ENCODE measurements at places on chromosomes 2 and 18.

DNA sequence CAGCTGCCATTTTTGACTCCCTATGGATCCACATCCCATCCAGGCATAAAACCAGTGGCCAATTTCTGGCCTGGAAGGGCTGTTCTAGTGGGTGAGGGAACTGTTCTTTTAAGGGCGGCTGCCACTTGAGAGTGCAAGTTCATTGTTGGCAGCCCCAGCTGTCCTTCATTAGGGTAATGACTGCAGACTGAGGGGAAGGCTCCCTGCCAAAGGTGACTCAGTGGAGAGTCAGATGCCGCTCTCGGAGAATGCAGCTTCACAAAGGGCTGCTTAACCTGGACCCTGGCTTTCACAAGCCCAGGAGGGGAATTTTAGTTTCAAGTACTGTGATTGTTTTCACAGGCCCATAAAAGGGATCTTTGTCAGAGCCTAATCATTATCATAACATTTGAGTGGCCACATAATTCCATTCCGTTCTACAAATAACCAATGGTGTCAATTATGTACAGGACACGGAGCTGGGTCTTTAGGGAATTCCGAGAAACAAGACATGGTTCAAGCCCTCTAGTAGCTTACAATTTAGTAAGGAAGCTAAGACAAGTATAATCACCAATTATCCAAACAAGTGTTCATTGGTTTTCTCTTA is 235.7 kb downstream of the CDCA7 start:
- DNase-seq, result peak; percentile 98

- no peak for DNase-seq
These were observed 183.6 kb downstream of the BABAM2 start for GRCh38 chr2:28074137-28074536.

GRCh38 chr2:32064021-32064601 is 755 bp downstream of the SPAST start:
- DNase-seq, result no peak

- no peak for DNase-seq
These were observed 12.3 kb downstream of the MAP3K20 start for GRCh38 chr2:173087793-173088496.

- no peak for DNase-seq
These were observed 552.4 kb upstream of the TNP1 start for GRCh38 chr2:217412277-217412676.

- DNase-seq, result no peak
These were observed 37.2 kb downstream of the CASP10 start for GRCh38 chr2:201220102-201220570.

- no peak for DNase-seq
These were observed 34.9 kb downstream of the CTIF start for GRCh38 chr18:48573632-48574283.

GRCh38 chr2:232890896-232891601 is 21.0 kb downstream of the SNORC start:
- DNase-seq, result peak; percentile 27

DNA sequence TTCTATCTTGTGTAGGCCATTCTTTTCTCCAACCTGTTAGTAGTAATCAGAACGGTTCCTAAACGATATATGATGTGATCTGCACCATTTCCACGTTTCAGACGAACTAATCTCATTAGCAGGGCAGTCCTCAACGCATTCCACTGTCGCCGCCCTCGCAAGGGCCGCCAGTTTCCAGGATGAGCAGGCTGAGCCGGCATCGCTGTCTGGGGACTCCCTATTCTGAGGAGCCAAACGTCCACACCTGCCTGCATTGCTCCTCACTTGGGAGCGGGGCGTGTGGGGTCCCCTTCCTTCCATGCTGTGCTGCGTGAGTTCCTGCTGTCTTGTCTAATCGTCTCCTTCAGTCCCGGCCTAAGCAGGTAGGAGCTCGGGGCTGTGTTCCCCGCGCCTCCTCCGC is 76.6 kb downstream of the PSMG2 start:
- no peak for DNase-seq

DNA sequence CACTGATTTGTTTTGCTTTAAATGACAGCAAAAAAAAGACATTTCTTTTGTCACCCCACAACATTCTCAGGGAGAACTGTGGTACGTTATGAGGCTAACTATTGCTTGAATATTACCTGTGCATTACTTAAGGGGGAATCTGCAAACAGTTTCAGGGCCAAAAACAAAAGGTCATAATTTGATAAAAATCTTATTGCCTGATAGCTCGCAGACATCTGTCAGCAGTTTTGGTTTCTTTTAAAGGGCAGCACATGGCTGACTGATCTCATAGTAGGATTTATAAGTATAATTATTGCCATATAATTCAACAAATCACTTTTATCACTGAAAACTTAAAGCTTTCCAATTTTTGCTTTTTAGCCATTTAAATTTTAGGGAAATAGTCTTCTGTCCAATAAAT is 226.4 kb upstream of the VWC2L start:
- DNase-seq, result no peak

DNA sequence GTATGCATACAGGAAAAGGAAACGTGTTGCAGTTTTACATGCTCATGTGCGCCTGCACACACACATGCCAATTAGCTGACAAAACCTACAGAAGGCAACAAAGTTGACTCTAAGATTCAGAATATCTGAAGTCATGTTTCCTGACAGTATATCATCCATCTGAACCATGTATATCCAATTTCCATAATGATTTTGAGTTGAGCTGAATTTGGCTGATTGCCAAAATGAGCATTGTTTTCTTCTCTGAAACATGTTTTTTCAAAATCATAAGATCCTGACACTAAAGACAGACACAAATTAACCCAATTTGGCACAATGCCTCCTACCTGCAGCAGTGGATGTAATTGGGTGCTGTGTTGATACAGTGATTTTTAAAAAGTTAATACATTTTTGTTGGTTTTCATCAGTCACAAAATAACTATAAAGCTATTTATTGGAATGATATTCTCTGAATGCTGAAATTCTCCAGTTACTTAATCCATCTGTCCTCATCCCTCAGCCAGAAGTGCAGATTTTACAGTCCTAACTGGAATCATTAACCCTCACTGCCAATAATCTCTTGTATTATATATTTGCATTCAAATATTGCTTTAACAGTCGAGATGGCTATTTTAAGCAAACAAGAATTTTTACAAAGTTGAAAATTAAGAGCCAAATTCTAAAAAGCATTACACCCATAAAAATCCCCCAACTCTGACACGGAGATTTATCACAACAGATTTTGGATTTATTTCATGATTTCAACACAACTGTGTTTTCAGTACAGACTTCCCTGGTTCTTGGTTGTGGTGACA is 161.7 kb upstream of the LMAN1 start:
- no peak for DNase-seq

DNA sequence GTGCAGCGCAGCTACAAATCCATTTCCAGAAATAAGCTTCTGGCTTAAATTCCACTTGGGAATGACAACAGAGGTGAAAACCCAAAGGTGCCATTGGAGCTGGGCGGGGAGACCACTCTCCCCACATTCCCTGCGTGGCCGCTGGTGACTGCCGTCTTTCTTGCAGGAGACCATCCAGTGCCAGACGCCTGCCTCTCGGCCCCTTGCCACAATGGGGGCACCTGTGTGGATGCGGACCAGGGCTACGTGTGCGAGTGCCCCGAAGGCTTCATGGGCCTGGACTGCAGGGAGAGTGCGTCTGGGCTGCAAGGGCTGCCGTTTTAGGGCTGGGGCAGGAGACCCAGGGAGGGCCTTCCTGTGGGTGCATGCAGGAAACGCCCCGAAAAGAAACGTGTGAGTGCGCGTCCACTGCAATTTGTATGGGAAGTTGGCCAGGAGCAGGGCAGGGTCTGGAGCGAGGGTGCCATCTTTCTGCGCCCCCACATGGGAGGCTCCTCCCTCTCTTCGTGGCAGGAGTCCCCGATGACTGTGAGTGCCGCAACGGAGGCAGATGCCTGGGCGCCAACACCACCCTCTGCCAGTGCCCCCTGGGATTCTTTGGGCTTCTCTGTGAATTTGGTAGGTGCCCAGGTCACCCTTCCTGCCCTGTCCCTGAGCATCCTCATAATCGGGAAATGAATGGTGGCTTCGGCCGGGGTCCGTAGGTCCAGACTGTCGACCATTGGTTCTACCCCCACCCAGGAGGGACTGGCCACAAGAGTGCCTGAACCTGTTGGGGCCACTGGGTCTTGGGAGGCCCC is 49.9 kb downstream of the SNED1 start:
- no peak for DNase-seq

DNA sequence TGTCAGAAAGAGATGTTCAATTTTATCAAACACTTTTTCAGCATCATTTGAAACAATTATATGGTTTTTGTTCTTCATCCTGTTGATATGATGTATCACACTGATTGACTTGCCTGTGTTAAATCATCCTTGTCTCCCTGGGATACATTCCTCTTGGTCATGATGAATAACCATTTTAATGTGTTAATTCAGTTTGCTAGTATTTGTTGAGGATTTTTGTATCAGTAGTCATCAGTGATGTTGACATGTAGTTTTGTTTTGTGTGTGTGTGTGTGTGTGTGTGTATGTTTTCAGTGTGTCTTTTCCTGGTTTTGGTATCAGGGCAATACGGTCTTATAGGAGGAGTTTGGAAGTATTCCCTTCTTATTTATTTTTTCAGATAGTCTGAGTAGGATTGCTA is 325.4 kb downstream of the ZNF804A start:
- no peak for DNase-seq

DNA sequence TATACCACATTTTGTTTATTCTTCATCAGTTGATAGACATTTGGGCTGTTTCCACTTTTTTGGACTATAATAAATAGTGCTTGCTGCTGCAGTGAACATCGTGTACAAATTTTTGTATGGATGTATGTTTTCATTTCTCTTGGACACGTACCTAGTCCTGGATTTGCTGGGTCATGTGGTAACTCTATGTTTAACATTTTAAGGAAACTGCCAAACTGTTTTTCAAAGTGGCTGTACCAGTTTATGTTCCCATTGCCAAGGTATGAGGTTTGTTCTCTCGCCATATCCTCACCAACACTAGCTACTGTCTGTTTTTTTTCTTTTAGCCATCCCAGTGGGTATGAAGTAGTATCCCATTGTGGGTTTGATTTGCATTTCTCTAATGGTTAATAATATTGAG is 42.5 kb downstream of the GREB1L start:
- DNase-seq, result no peak

GRCh38 chr2:168247341-168248261 is at the start of gene STK39:
TSS of gene STK39 (minus strand) at chr2:168247595. CDS start at chr2:168247435, 160 bp downstream.
- DNase-seq, result peak; percentile 73

- no peak for DNase-seq
These were observed 121.1 kb downstream of the LAMA3 start for GRCh38 chr18:23810396-23810795.

- DNase-seq, result no peak
These were observed 161.3 kb downstream of the SETBP1 start for GRCh38 chr18:44841752-44842587.

- DNase-seq, result no peak
These were observed 169.3 kb downstream of the TMEM200C start for GRCh38 chr18:5726011-5726410.

DNA sequence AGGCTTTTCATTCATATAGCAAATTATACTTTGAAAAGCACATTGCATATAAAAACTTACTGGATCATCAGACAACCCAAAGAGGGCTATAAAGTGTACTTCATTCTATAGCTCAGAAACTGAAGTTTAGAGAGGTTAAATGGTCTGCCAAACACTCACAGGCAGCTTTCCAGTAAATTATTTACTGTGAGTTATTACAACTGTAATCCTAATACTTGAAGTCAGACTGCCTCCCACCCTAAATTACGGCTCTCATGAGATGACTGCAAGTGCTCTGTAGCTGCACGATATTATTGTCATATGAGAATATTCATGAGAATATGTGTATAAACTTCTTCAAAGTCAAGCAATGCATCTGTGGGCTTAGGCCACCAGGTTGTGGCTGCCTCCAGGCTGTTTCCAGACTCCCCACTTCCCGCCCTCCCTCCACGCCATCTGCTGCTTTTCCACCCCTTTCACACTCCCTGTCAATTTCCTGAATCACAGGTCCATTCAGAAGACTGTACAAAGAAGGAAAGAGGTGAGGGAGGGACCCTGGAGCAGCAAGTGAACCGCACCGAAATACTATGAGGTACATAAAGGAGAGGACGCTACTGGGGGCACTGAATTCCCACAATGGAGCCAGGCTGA is 111.1 kb upstream of the SPOPL start:
- DNase-seq, result no peak
